Cardiac atrium fibroblast (primary cell): ENCODE measurements at places on chromosomes 11 and 22. TPM values are rescaled to one million over a fixed set of nuclear protein-coding genes. Genes with fewer than 3 reads are reported as not detected.

Gene NXPE2
- total RNA-seq: not detected in 2 replicates

Gene SLC37A2
- 0.16 and 0.18 TPM in 2 replicates for total RNA-seq

Gene GGTLC3
- not detected in 2 replicates for total RNA-seq

Gene CFAP300
- total RNA-seq: 10.0 and 10.8 TPM in 2 replicates

Gene OR5P2
- total RNA-seq: not detected in 2 replicates

Gene ZNRF3
- 2.3 and 5.2 TPM in 2 replicates for total RNA-seq

Gene RAPSN
- total RNA-seq: not detected in 2 replicates

Gene PRPF19
- 48.6 and 52.4 TPM in 2 replicates for total RNA-seq

Gene ACR
- total RNA-seq: not detected in 2 replicates
